ENCODE measurements at places on chromosomes 16 and 17.

DNA sequence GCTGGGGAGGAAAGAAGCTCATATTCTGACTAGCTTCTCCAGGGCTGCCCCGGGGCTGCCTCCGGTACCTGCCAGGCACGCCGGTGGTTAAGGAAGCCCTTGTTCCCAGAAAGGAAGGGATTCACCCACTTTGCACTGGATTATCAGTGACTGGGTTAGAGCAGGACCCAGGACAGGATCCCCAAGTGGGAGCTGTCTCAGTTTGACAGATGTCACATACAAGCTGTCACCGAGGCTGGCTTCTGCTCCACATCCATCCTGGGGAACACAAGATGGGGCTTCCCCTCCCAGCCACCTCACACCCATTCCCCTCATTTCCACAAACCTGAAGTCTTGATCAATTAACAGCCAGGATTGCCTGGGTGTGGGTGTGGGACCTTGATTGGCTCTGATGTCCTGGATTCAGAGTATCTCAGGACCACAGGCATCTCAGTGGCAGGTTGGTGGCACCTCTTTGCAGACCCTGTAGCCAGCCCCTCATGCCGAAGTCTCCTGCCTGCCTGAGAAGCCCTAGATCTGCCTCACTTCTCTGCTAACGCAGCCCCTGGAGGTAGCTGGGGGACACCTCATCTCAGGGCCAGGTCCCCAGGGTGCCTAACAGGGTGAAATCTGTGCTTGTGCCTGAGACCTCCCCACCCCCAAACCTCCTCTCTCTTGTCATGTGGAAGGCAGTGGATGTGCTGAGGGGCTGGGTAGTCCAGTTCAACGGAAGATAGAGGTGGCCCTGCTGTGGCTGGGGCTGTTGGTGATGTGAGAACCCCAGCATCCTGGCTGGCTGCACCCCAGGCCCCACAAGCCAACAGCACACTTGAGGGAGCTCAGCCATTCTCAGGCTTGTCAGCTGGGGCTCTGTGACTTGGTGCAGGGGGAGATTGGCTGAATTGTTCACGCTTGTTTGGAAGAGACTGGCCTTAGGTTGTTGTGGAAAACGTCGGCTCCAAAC, 1.4 kb downstream of the CACNG5 start:
- no peak for DNase-seq

DNA sequence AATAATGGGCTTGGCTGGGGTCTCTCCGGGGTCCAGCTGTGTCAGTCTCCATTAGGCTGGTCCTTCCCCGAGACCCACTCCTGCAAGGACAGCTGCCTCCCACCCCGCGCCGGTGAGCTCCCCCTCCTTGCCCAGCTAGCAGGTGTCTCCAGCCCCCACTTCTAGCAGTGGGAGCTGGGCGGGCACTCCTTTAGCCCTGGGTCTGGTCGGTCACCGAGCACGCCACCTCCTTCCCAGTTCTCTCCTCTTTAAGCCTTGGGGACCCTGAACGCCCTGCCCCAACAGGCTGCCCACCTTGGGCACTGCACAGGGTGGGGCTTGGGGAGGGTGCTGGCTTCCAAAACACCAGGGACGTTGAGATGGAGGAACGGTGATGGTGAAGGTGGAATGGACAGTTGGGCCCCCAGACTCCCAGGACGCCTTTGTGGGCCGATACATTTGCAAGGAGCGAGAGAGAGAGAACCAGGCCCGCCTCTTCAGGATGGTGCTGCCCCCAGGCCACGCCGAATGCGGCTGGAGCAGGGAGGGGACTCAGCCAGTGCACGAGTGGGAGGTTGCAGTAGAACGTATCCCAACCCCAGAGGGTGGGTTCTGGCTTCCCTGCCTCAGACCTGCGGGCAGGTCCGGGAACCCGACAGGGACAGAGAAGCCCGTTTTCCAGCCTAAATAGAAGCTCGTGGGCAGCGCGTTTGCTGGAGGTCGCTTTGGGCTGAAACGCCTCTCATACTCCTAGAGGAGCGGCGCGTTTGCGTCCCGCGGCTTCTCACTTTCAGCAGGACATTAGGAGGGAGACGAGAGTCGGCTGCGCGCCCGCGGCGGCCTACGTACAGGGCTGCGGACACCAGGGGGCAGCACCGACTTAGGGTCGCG, 10.7 kb downstream of the TBX2 start:
- peak; percentile 75 for DNase-seq

- DNase-seq, result no peak
These were observed 255.6 kb downstream of the HS3ST3A1 start for GRCh38 chr17:13346081-13346533.

GRCh38 chr16:83603723-83604570, 203.8 kb upstream of the HSBP1 start:
- no peak for DNase-seq

GRCh38 chr17:73342050-73342522, 30.3 kb upstream of the CDC42EP4 start:
- peak; percentile 64 for DNase-seq

GRCh38 chr17:39799395-39799794, 61.7 kb downstream of the GRB7 start:
- no peak for DNase-seq

- DNase-seq, result no peak
These were observed 6.5 kb upstream of the TAOK1 start for GRCh38 chr17:29383686-29384085.

GRCh38 chr17:74259667-74260524, 14.1 kb upstream of the DNAI2 start:
- no peak for DNase-seq

GRCh38 chr17:81217491-81217890, 5.3 kb downstream of the CEP131 start:
- DNase-seq, result no peak

DNA sequence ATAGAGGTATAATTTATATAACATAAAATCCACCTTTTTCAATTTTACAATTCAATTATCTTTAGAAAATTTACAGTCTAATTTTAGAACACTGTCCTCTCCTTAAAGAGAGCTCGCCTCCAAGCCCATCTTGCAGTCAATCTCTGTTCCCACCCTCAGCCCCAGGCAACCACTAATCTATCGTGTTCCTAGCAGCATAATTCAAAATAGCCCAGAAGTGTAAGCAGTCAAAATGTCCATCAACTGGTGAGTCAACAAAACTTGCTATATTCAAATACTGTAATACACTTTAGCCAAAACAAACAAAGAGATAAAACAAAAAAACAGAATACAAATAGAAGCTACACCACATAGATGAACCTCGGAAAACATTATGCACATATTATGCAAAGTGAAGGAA, 1006.8 kb upstream of the EEF2KMT start:
- no peak for DNase-seq

- no peak for DNase-seq
These were observed 4.1 kb downstream of the ST6GALNAC2 start for GRCh38 chr17:76581515-76581914.

DNA sequence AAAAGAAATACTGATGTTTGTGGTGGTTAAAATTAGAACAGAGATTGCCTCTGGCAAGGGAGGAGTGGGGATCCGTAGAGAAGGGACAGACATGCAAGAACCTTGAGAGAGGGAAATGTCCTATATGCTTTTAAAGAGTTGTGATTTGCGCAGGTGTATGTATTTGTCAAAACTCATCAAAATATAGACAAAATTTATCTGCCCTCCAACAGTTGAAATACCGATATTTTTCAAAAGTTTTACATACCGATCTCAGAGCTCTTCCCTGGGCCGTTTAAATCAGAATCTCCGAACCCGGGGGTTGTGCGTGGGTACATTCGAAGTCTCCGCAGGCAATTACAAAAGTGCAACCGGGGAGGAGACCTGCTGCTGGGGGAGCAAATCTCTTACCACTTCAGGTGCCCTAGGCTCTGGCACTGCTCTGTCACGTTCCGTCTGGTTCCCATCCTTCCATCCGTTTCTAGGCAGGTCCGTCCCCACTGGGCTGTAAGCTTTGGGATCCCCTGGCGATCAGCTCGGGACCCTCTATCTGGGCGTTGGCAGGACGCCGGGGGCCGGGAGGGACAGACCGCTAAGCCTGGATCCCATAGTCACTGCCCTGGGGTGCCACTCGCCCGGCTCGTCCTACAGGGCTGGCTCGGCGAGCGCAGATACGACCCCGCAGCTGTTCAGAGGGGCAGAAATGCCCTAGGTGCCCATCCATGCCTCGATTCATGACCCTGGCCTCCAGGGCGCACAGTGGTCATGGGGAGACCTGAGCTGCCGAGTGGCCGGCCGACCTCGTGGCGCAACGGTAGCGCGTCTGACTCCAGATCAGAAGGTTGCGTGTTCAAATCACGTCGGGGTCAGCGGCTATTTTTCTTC, 4.2 kb downstream of the BORCS6 start:
- DNase-seq, result peak; percentile 90

DNA sequence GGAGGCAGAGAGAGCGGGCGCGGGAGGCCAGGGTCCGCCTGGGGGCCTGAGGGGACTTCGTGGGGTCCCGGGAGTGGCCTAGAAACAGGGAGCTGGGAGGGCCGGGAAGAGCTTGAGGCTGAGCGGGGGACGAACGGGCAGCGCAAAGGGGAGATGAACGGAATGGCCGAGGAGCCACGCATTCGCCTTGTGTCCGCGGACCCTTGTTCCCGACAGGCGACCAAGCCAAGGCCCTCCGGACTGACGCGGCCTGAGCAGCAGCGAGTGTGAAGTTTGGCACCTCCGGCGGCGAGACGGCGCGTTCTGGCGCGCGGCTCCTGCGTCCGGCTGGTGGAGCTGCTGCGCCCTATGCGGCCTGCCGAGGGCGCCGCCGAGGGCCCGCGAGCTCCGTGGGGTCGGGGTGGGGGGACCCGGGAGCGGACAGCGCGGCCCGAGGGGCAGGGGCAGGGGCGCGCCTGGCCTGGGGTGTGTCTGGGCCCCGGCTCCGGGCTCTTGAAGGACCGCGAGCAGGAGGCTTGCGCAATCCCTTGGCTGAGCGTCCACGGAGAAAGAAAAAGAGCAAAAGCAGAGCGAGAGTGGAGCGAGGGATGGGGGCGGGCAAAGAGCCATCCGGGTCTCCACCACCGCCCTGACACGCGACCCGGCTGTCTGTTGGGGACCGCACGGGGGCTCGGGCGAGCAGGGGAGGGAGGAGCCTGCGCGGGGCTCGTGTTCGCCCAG, 1.2 kb upstream of the CBX4 start:
- DNase-seq, result no peak

DNA sequence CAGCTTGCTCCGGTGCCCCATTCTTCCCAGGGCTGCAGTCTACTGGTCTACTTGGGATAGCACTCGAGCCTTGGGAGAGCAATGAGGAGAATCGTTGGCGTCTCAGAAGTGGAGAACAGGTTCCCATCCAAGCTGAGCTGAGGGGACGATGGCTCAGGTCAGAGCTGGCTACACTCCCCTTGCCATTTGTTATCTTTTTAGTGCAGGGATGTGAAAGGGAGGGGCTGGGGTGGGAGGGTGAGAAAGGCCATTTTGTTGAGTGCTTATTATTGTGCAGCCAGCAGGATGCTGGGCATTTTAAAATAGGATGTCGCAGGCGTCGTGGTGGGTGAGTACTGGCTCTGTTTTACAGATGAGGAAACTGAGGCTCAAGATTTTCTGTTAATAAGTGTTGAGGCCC, 410.8 kb downstream of the SNX29 start:
- no peak for DNase-seq

- DNase-seq, result no peak
These were observed 26.8 kb upstream of the GLG1 start for GRCh38 chr16:74633686-74634085.

GRCh38 chr16:55565086-55565485, 1.4 kb upstream of the CAPNS2 start:
- no peak for DNase-seq

DNA sequence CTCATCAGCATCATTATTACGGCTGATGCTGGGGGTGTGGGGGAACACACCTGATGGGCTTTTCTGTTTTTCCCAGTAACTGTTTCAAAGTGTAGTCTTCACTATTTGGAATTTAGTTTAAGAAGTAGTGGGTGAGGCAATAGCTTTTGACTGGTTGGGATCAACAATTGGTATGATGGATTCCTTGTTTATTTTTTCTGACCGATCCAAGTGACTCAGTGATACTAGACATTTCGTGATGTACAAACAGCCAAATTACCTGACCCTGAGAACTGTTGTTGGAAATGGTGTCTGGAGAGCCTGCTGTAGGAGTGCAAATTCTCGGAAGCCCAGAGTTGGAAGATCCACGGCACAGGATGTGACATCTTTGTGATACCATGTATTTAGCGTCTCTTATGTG, 204.2 kb downstream of the PRKCA start:
- no peak for DNase-seq

- no peak for DNase-seq
These were observed 898 bp downstream of the SNAI3 start for GRCh38 chr16:88685156-88686061.
